Right forelimb (tissue), 1 donor: ENCODE measurements at places on chromosomes 11 and 22.

DNA sequence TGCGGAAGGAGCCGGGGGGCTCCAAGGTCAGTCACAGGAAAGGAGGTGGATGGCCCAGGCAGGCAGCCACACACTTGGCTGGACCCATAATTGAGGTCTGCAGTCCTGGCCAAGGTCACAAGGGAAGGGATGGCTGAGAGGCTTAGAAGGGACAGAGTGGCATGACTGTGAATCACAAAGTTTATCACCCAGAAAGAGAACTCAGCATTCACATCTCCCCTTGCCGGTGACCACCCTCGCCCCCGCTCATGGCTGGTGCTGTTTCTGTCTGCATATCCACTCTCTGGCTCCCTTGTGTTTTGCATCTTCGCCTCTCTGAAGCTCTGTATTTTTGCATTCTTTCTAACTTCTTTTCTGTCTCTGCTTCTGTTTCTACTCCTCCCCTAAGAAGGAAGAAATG lies 117.5 kb downstream of the FEZ1 start:
- no peak for DNase-seq

DNA sequence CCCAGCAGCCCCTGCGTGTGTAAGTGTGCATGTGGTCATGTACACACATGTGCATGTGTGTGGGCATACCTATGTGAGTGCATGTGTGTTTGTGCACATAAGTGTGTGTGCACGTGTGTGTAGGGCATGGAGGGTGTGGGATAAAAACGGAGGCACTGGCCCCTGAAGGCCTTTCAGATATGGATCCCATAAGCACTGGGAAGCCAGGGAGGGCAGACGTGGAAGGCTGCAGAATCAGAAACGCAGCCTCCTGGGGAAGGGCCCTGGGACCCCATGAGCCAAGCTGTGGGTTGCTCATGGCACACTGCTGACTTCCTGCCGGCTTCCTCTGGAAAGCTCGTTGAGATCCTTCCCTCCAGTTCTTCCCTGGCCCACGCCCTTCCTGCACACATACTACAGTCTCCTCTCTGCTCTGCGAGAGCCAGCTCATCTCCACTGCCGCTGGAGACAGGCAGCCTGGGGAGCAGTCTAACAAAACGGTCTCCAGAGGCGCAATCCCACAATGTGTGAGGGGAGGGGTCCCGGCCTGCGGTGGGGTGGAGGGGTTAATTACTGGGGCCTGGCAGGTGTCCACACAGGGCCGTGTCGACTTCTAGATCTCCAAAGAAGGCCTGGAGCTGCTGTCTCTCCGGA lies 435.2 kb upstream of the B3GAT1 start:
- DNase-seq = no peak

- DNase-seq = no peak
These were observed 21.0 kb upstream of the RAB30 start for GRCh38 chr11:83092488-83093384.

- DNase-seq = no peak
These were observed 143.4 kb downstream of the CTTN start for GRCh38 chr11:70541699-70542098.

DNA sequence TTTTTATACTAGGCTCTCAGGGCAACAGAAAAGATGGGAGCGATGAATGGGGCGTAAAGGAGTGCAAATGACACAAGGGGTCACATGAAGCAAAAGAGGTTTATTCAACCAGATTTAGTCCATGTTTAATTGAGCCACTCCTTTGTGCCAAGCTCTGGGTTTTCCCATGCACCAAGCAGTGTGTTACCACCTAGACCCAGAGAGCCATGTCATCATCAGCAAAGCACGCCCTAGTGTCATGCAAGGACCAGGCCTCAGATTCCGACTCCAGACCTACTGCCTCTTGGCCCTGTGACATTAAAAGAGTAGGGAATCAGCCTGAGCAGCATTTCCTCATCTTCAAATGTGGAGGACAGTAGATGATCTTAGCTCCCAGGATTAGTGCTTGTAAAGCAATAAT lies 1.1 kb upstream of the IGLL5 start:
- DNase-seq = no peak

- DNase-seq = no peak
These were observed 208.8 kb downstream of the DCDC1 start for GRCh38 chr11:31160504-31161422.

- no peak for DNase-seq
These were observed 92.8 kb downstream of the RASSF10 start for GRCh38 chr11:13101644-13102512.

DNA sequence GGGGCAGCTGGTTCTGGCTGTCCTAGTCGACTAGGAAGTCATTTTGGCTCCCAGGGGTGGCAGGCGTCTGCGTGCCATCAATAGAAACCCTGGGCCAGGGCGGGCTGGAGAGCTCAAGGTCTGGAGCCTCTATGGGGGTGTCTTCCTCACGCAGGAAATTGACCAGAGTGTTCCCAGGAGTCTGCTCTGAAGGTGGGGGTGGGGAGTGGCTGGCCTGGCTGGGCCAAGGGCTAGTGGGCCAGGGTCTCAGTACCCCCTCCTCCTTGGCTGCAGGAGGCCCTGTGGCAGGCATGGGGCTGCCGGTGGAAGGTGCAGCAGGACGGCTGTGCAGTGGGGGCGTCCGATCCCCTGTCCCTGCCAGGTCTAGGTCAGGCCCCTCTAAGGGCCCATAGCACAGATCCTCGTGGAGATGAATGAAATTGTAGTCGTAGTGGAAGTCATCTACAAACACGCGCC lies 64.6 kb downstream of the ARFGAP3 start:
- DNase-seq = no peak

- no peak for DNase-seq
These were observed 4.0 kb downstream of the NF2 start for GRCh38 chr22:29607426-29607825.

- no peak for DNase-seq
These were observed 73.2 kb upstream of the CLDN5 start for GRCh38 chr22:19597399-19597735.

DNA sequence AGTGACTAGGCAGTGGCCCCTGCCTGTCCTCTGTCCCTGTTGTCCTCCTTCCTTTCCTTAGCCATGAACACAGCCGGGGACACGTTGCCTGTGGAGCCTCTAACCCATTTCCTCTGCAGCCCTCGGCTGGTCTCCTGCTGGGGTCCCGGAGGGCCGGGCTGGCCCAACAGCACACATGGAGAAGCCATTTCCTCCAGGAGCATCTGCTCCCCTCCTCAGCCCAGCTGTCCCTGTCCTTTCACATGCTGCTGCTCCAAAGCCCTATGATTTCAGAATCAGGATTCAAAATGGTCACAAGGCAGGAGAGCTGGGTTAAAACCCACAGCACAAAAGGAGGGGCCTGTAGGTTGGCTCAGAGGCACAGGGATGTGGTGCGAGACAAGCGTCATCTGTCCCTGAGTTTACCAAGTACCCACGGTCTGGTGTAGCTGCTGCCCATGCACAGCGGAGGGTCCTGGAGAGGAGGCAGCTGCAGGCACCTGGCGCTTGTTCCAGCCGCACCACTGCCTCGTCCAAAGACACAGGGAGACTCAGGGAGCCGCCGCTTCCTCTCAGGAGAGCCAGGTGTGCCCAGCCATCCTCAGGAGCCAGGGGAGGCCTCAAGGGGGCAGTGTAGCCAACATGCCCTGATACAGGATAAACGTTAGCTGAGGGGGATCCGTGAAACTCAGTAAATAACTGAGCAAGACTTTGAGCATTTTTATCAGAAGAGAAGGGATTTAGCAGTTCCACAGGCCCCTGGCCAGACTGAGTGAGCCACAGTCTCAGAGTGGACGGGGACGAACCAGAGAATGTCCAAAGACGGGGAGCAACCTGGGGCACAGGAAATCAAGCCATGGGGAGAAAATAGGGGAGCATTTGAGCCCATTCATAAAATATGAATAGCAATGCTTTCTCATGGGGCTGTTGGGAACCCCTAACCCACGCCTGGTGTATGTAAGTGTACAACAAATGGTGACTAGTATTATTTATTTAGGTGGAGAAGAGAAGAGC lies 3.9 kb upstream of the VSIG10L2 start:
- peak; percentile 72 for DNase-seq

- DNase-seq = no peak
These were observed 21.8 kb upstream of the RRM1 start for GRCh38 chr11:4072668-4073285.

GRCh38 chr11:123473941-123474677 lies 44.0 kb downstream of the GRAMD1B start:
- DNase-seq = no peak

GRCh38 chr11:58924230-58924629 lies 15.1 kb upstream of the GLYATL1 start:
- DNase-seq = no peak

DNA sequence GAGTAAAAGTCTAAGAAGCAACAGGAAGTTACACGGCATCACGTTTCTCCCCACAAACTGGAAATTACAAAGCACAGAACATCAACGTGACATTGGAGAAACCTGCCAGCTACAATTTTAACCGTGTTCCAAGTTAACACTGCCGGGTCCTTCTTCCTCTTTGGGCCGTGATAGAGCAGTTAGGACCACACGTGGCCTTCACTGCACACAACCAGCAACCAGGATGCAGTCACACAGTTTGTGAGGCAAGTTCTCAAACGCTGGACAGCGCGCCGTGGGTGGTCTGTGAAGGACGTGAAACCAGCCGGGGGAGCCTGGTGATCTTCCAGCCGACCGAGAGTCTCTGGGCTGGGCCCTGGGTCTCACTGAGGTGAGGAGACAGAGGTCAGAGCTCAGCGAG lies 14.6 kb downstream of the C11orf21 start:
- DNase-seq = peak; percentile 36

GRCh38 chr11:130781931-130782330 lies 134.3 kb downstream of the SNX19 start:
- no peak for DNase-seq

- DNase-seq = no peak
These were observed 33.0 kb downstream of the CHID1 start for GRCh38 chr11:877565-877964.

DNA sequence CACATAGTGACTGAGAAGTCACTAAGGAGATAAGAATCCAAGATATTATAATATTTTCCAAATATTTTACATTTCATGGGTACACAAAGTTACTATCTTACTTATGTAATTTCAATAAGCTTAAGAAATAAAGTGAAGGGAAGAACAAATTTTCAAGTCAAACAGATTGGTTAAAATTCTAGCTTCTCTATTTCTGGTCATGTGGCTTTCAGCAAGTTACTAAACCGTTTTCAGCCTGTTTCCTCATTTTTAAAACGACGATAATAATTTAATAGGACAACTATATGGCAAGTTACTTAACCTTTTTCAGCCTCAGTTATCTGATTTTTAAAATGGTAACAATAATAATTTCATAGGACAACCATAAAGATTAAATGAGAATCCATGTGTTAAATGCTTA lies 15.6 kb downstream of the DCUN1D5 start:
- no peak for DNase-seq

- peak; percentile 86 for DNase-seq
These were observed 52.0 kb upstream of the THY1 start for GRCh38 chr11:119474682-119475596.

DNA sequence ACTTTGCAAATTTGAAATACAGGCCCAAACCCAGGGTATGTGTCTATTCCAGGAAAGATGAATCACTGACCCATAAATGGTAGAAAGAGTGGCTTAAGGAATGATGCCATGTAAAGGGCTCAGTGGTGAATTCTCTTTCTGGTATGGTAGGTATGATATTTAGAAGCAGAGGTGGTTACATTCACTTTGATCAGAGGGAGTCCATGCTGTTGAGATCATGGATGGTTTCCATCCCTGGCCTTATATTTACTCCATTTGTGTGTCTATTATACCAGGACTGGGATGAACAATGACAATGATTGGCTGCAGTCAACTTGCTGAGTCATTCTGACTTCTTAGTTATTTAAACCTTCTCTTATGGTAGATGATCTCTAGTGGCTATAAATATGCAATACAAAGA lies 419.8 kb upstream of the LRRC4C start:
- DNase-seq = no peak

DNA sequence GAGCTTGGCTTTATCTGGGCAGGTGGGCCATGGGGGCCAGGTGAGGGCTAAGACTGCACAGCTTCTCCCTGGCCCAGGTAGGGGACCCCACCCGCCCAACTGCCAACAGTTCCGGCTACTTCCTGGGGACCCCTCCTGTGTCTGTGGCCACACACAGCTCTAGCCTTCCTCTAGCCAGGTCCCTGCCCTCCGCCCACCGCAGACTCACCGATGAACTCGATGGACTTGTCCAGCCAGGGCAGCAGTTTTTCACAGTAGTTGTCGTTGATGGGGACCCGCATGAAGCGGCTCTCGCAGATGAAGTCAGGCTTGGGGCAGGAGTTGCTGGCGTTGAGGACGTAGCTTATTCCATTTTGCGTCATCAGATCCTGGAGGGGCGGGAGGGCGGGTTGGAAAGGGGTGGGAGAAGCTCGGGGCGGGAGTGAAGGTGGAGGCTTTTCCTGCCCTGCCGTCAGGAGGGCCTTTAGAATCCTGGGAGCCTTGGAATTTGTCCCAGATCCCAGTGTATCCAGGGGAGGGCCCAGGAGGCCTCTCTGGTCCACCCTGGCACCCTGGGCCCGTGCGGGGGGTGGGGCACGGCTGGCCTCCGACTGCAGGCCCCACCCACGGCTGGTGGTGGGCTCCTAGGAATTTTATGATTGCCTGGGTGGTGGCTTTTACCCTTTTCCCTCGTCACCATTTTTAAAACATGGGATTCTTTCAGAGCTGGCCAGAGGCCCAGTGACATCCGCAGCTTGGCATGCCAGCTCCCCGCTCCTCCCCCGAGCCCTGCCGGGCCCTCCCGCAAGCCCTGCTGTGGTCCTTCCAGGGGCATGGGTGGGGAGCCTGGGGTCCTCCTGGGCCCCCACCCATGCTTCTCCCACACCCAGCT lies 13.9 kb downstream of the DUSP8 start:
- DNase-seq = no peak

DNA sequence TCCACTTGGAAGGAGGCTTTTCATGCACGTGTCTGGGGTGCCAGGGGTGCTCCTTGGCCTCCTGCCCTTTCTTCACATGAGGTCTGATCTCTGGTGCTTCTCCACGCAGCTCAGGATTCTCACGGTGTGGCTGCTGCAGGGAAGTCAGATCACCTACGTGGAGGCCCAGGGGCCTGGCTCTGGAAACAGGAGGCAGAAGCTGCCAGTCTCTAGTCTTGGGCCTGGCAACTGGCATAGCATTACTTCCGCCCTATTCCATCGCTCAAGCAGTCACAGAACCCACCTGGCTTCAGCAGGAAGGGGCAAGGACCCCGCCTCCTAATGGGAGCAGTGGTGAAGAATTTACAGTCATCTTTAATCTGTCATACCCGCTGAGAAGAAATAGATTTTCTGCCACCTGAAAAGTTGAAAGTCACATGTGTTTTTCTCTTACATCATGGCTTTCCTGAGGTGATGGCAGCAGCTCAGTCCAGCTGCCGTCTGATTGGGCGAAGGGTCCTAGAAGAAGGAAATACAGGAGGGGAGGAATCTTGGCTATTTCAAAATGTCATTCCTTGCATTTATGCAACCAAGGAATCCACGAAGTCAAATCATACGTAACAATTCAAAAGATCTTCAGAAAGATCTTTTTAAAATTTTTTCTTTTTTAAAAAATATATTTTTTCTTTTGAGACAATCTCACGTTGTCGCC lies 50.1 kb upstream of the DKK3 start:
- DNase-seq = no peak

DNA sequence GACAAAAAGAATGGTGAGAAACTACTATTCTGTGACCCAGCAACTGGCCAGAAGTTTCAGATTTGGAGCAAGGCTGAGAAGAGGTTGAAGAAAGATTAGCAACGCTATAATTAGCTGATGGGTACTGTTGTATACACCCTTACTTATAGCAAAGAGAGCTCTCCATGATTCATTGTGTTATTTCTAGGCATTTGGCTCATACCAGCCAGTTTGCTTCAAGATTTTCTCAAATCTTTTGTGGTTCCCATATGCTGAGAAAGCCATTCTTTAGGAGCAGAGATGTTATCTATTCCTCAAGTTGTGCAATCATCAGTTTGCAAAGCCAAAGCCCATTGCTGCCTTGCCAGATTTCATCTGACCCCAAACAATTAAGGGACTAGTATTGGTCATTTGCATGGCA lies 179.4 kb downstream of the ETS1 start:
- no peak for DNase-seq
